ENCODE measurements at places on chromosomes 1 and 21.
A peak's percentile ranks its signal among the peaks of the same experiment; 100 is the strongest.

DNA sequence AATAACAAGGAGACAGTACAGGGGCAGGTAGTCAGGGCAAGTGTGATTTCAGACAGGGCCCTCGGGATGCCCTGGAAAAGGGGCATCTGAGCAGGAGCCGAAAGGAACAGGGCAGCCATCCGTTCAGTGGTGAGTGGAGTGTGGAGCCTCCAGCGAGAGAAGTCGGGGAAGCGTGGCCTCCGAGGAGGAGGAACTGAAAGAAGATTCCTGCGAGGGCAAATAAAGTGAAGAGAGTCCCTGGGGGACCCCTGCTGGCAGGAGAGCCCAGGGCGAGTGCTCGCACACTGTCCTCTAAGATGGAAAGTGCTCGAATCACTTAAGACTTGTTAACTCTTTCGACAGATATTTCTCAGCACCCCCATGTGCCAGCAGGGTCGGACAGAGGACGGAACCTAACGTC lies 3.5 kb upstream of the UTS2 start:
- peak; percentile 4 for DNase-seq

DNA sequence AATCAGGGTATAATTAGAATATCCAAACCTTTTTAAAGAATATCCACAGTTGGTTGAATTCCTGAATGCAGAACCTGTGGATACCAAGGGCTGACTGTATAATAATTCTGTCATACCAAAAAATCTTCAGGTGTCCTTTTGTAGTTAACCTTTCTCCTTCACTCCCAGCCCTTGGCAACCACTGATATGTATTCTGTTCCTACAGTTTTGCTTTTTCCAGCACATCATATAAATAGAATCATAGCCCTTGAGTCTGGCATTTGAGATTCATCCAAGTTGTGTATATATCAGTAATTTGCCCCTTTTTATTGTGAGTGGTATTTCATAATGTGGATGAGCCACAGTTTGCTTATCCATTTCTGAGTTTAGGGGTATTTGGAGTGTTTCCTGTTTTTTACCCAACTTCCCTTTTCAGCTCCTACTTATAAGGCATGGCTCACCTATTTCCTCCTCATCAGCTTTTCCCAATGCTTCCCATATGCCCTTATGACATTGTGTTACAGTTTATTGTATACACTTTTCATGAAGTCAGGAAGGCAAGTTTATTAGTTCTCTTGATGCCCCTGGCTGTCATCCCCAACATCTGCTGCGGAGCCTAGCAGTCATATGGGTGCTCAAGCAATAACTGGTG lies 35.0 kb upstream of the AGO1 start:
- no peak for DNase-seq

- DNase-seq = no peak
Measured at GRCh38 chr1:236348071-236348470, 46.0 kb upstream of the EDARADD start.

DNA sequence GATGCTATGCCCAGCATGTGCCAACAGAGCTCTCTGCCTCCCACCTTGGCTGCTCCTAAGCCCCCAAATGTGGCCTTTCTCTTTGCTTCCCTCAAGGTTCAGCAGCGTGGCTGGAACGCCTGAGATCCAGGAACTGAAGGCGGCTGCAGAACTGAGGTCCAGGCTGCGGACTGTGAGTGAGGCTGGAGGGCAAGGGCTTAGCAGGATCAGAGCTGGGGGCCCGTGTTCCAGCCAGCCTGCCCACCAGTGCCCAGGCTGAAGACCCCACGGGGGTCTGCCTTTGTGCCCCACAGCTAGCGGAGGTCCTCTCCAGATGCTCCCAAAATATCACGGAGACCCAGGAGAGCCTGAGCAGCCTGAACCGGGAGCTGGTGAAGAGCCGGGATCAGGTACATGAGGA lies 14.6 kb downstream of the IKBKE start:
- no peak for DNase-seq

- DNase-seq = no peak
Measured at GRCh38 chr1:223219846-223220610, 77.0 kb upstream of the TLR5 start.

DNA sequence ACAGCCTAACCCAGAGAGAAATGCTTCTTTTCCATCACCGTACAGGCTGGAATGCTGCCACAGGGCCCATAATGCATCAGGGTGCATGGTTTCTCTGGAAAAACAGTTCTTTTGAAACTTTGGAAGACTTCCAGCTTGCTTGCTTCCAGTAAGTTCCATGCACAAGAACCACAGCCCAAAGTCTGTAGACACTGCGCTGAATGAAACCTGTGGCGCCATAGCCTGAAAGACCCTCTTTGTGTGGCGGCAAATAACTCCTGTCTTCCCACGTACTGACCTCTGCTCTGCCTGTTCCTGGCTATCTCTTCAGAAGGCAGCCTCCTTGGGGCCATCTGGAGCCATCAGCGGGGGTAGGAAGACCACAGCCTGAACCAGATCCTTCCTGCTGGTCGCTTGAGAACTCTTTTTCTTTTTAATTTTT lies 15.1 kb downstream of the MIIP start:
- DNase-seq = peak; percentile 60

Measured in fibroblast of upper back skin (primary cell).